Pancreas (tissue), 10 donors: ENCODE measurements at places on chromosomes 7 and 10. TPM values are rescaled to one million over a fixed set of nuclear protein-coding genes. Genes with fewer than 3 reads are reported as not detected.

Gene SH3PXD2A
- 8.1 TPM for polyA plus RNA-seq

Gene PON3
- 9.3 TPM for polyA plus RNA-seq

Gene CYP3A7
- polyA plus RNA-seq: 0.11 TPM

Gene PRKG1
- 2.0 TPM for polyA plus RNA-seq

- no peak overlapping the region for H3K4me3 ChIP-seq
- H3K27me3 ChIP-seq: no peaks in the 10 kb centered on the region
- H3K36me3 ChIP-seq: no peaks in the 10 kb centered on the region
- no peak overlapping the region for H3K27ac ChIP-seq
These were observed 6.7 kb downstream of the ZCCHC24 start for GRCh38 chr10:79438699-79439085.

GRCh38 chr7:144866189-144866588 lies 30.3 kb upstream of the TPK1 start:
- no peak overlapping the region for H3K4me3 ChIP-seq
- peaks cover 6% of the 10 kb centered on the region for H3K27me3 ChIP-seq
- H3K27ac ChIP-seq: no peak overlapping the region
- no peaks in the 10 kb centered on the region for H3K4me1 ChIP-seq
- no peak for DNase-seq

DNA sequence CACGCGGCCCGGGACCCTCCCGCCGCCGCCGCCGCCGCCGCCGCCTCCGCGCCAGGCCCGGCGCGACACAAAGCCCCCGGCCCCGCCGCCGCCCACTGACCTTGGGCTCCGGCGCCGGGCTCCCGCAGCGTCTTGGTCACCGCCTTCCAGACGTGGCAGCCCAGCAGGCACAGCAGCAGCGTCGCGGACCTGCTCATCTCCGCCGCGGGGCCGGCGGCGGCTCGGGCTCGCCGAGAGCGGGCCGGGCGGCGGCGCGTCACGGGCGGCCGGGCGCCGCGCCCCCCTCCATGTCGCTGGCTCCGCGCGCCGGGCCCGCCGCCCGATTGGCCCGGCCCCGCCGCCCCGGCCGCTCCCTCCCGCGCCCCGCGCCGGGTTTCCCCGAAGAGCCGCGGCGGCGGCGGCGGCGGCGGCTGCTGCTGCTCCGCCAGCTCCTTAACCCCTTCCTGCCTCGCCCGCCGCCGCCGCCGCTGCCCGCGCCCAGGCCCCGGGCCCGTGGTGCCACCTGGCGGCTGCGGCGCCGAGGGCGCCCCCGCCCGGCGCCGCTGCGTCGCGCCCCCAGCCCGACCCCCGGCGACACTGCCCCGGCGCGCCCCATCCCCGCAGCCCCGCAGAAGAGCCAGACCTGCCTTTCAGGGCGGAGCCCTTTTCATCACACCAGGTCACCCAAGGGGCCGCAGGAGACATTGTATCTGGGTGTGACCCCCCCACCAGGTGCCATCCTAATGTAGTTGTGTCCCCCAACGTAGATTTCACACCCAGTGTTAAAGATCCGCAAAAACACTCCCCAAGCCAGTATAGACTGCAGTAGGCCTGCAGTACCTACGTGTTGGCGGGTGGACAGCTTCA lies at the start of gene FAM171A1:
TSS of gene FAM171A1 (minus strand) at position 434 of the 846 bp plus-strand sequence. CDS start at position 197, 237 bp downstream.
- no peak within 1 kb of the TSS for H3K27ac ChIP-seq
- H3K4me1 ChIP-seq: no peaks in the 10 kb centered on the region
- peak; percentile 88 for DNase-seq
- no peaks in the 10 kb centered on the region for H3K36me3 ChIP-seq

DNA sequence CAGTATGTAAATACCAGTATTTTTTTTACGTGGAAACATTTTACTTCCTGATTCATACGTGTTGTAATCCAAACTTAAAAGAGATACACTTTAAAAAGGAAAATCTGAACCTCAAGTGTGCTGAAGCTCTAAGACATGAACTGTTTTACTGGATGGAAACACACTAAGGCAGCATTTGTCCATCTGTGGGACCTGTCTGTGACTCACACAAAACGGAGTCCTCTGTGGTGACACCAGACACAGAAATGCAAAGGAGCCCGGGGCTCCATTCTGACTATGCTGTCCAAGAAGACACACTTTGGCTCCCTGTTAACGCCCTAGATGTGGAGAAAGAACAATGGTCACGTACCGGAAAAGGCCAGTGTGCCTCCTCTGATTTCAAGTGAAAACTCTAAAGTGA lies 23.9 kb downstream of the RNF133 start:
- no peak overlapping the region for H3K4me3 ChIP-seq
- H3K27me3 ChIP-seq: no peaks in the 10 kb centered on the region
- no peaks in the 10 kb centered on the region for H3K36me3 ChIP-seq
- H3K27ac ChIP-seq: peak overlapping the region; percentile 49
- H3K4me1 ChIP-seq: peaks cover 10% of the 10 kb centered on the region
